ENCODE measurements at places on chromosomes 12 and 14.

DNA sequence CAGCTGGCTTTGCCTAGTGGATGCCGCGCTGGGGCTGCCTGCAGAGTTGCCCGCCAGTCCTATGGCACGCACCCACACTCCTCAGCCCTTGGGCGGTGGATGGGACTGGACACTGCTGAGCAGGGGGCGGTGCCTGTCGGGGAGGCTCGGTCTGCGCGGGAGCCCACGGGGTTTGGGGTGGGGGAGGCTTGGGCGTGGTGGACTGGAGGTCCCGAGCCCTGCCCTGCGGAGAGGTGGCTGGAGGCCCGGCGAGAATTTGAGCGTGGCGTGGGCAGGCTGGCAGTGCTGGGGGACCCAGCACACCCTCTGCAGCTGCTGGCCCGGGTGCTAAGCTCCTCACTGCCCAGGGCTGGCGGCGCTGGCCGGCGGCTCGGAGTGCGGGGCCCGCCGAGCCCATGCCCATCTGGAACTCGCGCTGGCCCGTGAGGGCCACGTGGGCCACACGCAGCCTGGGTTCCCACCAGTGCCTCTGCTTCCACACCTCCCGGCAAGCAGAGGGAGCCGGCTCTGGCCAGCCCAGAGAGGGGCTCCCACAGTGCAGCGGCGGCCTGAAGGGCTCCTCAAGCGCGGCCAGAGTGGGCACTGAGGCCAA is 68.1 kb downstream of the ETNK1 start:
- no peak for DNase-seq

DNA sequence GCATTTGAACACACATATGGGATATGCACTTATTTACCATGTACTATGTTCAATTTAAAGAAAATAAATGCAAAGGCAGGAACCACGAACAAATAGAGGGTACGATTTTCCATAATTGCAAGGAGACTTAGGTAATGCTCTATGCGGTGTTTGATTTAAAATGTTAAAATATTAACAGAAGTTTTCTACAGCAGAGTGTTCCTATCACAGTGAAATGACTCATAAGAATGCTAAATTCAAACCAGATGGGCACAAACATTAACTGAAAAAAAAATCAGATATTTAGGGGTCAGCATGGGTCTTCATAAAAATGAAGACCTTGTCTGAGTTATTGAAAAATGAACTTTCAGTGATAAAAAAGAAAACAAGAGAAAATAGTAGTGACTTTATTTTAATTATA is 65.4 kb downstream of the LLPH start:
- DNase-seq, result no peak

DNA sequence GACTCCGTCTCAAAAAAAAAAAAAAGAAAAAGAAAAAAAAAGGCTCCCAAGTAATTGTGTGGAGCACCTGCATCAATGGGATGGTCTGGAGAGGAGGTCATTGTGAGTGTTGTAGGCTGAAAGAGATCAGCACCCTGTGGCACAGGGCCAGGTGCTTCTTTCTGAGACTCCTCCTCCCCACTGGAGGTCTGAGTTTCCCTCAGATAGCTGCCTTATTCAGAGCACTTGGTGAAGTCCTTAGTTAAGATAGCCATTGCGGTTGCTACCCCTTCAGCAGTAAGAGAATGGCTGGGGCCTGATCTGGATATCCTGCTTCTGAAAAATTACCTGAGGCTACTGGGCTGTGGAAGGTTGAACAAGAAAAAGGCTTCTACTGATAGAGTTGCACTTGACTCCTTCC is 69.8 kb downstream of the ANO6 start:
- DNase-seq, result no peak

GRCh38 chr12:22543246-22544037 is 900 bp downstream of the C2CD5 start:
- DNase-seq, result peak; percentile 12

- no peak for DNase-seq
These were observed 43.6 kb downstream of the SPATS2 start for GRCh38 chr12:49410818-49411217.

DNA sequence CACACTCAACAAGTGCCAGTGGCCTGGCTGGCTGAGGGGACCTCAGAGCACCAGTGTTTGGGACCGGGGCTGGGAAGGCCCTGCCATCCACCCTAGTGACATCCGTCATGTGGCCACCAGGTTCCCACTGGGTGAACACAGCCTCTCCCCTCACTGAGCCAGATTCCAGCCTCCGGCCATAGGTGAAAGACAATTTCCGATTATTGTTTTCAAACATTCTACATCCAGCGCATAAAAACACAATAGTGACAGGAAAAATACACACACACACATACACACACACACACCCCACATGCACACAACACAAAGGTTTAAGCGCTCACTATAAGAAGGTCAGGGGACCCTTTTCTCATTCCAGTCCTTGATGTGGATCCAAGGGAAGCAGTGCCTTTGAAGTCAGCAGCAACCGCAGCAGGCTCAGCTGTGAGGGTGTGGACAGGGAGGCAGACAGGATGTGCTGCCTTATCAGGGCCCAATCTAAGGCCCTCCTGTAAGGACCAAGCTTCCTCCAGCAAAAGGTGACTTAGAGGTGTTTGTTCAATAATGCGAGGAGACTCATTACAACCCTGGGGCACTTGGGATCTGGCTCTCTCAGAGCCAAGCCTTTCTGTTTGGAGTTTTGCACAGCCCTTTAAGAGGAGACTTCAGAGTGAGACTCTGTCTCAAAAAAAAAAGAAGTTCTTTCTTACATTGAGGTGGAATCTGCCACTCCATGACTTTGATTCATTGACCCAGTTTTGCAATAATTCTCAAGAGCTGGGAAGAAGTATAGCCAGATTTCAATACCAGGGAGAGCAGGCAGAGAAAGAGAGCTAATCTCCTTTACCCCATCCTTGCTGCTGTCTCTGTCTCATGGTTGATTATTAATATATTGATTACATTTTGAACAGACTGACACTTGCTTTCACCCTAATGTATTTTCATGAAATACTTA is 227.8 kb downstream of the ZFP36L1 start:
- DNase-seq, result no peak

DNA sequence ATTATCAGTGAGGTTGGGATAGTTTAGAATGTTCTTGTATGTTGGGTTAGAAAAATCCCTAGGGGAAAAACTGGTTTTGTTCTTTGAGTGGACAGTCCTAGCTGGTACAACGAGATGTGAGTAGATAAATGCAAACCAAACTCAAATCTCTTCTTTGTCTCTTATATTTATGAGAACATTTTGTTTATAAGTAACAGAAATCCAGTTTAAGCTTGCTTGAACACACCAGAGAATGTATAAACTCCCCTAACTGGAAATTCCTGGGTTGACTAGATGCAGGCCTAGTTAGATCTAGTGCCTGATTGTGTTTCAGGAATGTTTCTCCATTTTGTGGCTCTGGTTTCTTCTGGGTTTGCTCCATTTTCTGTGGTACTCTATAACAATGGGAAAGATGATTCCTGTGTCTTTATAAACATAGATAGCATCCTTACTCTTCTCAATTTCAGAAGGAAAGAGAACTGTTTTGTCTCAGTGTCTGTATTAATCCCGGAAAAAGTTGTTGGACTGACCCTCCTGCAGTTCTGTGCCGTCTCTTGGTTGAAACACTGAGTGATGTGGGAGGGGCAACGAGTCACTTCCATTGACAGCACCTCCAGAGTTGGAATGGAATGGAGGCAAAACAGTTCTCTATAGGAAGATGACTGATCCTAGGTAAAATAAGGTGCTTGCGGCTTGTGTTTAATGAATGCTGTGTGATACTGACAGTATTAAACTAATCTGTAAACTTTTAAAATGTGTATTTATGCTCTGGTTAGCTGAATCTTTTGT is 244.8 kb downstream of the TMTC2 start:
- no peak for DNase-seq

- DNase-seq, result no peak
These were observed 362.6 kb downstream of the DAD1 start for GRCh38 chr14:22226381-22226780.

- DNase-seq, result no peak
These were observed 66.6 kb downstream of the DAAM1 start for GRCh38 chr14:59254911-59255545.

GRCh38 chr14:72679141-72679535 is 214.8 kb downstream of the DPF3 start:
- DNase-seq, result no peak

DNA sequence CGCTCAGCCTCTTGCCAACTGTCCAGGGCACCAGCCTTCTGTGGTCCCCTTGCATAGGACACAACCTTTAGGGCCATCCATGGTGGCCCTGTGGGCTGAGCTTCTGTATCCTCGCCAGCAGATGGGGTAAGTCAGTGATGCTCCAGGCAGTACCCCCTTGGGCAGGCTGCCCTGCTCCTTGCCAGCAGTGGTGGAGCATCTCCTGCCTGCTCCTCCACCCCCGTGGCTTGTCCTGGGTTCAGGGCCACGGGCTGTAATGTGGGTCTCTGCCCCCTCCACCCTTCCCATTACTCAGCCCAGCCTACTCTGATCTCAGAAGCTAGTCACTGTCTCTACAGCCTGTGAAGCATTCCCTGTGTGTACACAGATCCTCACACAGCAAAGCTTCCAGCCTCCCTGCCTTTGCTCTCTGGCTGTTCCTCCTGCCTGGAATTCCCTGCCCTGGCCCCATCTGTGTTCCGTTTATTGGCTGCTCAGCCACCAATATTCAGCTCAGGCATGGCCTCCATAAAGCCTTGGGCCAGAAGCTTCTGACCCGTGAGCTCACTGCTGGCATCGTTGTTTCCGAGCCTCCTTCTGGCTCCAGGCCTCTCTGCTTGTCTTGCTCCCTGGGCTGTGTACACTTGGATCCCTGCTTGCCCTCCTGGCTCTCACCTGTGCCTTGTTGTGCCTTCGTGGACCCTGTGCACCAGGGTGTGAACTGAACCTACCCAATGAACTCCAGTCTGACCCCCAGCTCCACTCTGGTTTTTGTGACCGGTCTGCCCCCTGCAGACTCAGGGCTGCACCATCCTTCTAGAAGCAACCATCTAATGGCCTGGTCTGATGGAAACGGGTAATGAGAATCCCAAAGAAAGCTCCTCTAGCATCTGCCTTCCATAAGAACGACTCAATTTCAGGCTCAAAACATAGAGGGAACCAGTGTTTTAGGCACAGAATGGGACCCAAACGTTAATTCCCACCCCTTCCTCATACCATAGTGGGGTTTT is 177.0 kb upstream of the PRMT8 start:
- no peak for DNase-seq

GRCh38 chr14:77710364-77710763 is 2.5 kb downstream of the SLIRP start:
- DNase-seq, result no peak

DNA sequence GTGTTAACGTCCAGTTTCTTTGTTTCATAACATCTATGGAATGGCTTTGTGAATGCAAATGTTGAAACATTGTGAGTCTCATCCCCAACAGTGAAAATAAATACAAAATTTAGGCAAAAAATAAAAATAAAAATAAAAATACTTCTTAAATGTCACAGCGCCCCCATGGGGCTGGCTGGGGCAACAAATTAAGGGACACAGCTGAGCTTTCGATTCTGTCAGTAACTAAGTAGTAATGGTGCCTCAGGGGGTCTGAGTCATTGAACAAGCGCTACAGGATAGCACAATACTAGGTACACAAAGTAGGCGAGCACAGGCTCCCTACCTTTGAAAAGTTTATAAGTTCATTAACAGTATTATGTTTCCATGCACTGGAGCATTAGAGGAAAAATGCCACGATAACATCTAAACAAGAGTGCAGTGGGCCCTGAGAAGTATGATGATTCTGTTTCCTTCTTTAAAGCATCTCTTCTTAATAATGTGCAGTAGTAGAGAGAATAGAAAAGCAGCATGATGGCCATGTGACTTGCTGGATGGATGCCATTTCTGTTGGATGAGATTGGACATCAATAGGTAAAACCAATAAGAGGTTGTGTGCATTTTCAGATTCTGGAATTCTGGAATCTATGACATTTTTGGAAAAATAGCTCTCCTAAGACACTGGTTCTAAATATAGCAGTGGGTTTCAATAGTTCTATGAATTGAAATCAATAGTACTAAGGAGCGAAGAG is 667.2 kb downstream of the DIO2 start:
- no peak for DNase-seq

GRCh38 chr12:2575245-2575644 is 219.5 kb upstream of the FKBP4 start:
- DNase-seq, result no peak

DNA sequence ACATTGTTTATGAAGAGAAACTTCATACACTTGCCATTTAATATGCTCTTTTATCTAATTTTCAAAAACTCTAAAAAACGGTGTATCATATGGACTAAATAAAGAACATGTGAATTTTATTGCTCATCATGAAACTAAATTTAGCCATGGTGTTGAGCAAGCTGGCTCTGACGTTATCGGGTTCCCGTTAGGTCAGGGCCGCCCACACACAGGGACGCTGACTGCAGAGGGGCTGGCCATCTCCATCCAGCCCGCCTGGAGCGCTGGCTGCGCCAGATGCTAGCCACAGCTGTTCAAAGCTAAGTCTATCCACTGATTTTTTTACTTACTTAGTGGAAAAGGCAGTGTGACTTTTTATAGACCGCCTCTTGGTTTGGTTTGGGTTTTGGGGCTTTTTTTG is 36.5 kb upstream of the DYNC1H1 start:
- no peak for DNase-seq

DNA sequence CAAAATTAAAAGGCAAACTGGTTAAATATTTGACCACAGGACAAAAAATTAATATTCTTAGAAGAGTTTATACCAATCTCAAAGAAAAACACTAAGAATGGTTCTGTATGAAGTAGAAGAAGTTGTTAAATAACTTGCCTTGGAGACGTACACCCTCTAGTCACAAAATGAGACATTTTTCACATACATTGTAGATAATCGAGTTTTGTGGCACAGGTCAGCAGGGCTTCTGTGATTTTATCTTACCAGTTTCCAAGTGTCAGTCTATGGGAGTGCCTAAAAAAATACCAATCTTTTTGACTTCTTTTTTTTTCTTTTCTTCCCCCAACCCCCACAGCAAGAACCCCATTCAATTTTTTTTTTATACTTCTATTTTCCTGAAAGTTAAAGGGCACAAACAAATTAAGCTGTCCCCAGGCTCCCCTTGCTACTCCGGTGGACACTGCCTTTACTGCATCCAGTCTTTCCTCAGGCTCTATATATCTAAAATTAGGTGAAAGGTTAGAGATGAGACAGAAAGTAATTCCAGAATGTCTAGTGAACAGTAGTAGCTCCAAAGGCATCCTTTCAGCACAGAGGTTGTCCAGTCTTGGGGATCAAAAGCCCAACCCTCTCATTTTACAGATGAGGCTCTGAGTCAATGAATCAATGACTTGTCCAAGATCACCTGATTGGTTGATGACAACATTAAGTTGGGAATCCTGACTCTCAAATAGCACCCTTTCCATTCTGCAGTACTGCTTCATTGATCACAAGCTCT is 6.2 kb downstream of the LIMA1 start:
- no peak for DNase-seq

GRCh38 chr12:63876980-63877379 is 32.5 kb downstream of the SRGAP1 start:
- DNase-seq, result no peak
